Natural killer cell treated with Interleukin-12 subunit alpha and Interleukin-12 subunit beta and Interleukin-15 and Interleukin-18, amount 100 ng/mL, for 72 hours (primary cell): ENCODE measurements at places on chromosomes 12 and 14. TPM values are rescaled to one million over a fixed set of nuclear protein-coding genes. Genes with fewer than 3 reads are reported as not detected.

DNA sequence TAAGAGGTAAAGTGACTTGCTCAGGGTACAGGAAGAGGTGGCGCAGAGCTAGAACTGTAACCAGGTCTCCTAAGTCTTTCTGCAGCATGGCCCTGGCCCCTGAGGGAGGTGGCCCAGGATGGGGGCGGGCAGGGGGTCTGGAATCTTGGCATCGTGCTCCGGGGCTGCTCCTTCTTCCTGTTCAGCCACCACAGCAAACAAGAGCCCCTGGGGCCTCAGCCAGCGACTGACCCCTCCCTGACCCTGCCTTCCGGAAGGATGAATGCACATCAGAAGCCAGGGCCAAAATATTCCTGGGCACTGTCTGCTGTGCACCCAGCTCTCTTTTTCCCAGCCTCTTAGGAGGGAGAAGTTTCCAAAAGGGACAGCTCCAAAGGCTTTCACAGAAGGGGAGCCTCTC, 242.8 kb downstream of the DPF3 start:
- DNase-seq, result no peak

GRCh38 chr14:51498411-51499227, 153.1 kb upstream of the FRMD6 start:
- DNase-seq, result no peak

DNA sequence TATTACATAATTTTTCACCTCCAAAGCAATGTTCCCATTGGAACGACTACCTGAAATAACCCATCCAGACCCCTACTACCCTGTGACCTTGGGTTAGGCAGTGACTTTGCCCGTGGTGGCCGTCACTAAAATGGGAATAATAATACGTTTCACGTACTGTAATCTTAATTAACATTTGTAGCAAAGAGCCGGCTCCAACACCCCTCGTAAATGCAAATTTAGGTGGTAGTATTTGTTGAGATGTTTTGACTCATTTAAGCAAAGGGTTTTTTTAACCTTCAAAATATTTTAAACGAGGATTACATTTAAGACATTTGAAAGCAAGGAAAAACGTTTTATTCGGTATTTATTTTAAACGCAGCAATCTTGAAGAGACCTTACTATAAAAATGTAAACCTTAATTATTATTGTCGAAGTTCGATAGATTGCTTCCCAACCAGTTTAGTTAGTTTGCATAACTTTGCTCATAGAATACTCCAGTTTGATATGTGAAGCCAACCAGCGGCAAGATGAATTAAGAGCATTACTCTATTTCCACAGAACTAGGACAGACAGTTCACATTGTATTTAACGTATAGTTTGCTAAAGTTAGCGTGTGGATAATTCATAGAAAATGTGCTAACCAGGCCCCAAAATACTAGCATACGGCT, 1.4 kb upstream of the ARID2 start:
- DNase-seq, result no peak

GRCh38 chr14:64326502-64326901, 32.3 kb upstream of the ESR2 start:
- DNase-seq, result no peak

DNA sequence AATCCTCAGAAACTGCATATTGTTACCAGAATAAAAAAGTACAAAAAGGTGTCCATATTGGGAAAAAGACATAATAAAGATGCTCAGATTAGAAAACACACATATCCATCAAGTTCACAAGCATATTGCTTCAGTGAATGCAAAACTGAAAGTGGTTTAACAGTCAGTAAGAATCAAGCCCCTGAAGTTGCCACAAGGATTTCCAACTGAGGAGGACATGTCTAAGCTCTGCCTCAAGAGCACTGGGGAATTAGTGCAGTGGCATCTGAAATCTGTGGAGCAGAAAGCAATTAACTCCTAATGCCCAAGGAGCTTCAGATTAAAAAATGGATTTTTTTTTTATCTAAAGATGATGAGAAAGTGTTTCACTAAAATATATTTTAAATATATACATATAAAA, 113.2 kb downstream of the DENND5B start:
- no peak for DNase-seq

- DNase-seq, result no peak
Observed at GRCh38 chr12:102965281-102966155, 8.0 kb downstream of the ASCL1 start.

DNA sequence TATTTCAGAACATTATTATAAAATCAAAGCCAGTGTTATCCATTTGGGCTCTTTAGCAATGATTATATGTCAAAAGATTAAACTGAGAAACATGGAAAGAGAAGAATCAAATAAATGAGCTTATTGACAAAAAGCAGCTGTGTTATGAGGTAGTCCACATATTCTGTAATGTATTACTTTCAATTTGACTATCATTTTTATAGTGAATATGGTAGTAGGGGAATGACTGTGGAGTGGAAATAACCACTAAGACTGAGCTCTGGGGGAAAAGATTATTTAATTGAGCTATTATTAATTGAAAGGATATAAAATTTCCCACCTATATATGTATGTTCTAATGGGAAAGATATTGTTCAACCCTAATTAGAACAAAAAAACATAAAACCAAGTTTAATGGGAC, 381.3 kb downstream of the TMTC2 start:
- DNase-seq, result no peak

DNA sequence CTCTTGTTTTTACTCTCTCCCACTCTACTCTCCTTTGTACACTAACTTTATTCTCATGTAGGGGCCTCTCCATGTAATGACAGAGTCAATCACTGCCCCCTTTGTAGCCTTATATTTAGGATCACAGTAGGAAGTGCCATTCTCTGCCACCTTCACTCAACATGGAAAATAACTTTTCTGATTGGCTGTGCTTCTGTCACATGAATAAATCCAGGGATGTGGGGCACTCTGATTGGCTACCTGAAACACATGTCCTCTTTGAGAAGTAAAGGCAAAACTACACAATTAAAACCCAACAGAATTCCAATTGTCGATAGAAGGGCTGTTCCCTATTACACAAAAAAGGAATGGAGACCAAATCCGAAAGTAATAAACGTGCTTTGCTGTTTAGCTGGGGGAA, at the start of gene RNASE9:
Gene RNASE9, minus strand, starts transcription at position 87 of the 400 bp plus-strand sequence.
- DNase-seq, result no peak

DNA sequence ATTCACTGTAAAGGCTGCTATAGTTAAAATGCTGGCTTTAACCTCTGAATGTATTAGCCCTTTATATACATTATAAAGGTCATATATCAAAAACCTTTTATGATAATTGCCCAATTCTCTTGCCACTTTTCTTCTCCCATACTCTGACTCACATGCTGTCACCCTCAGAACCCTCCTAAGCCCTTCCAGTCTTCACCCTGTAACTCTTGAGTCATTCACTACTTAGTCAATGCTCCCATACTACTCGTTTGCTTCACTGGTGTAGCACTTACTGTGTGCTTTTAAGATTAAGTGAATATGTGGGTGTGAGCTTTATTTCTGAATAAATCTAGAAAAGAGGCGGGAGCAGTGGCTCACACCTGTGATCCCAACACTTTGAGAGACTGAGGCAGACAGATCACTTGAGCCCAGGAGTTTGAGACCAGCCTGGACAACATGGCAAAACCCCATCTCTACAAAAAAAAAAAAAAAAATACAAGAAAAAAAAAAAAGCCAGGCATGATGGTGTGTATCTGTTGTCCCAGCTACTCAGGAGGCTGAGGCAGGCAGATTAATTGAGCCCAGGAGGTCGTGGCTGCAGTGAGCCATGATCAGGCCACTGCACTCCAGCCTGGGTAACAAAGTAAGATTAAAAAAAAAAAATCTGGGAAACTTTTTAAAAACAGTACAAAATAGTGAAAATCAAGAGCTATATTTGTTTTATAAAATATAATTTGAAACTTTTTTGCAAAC, 37.6 kb downstream of the SPATA7 start:
- no peak for DNase-seq

GRCh38 chr14:95993768-95994592, 45.2 kb upstream of the C14orf132 start:
- DNase-seq, result no peak

DNA sequence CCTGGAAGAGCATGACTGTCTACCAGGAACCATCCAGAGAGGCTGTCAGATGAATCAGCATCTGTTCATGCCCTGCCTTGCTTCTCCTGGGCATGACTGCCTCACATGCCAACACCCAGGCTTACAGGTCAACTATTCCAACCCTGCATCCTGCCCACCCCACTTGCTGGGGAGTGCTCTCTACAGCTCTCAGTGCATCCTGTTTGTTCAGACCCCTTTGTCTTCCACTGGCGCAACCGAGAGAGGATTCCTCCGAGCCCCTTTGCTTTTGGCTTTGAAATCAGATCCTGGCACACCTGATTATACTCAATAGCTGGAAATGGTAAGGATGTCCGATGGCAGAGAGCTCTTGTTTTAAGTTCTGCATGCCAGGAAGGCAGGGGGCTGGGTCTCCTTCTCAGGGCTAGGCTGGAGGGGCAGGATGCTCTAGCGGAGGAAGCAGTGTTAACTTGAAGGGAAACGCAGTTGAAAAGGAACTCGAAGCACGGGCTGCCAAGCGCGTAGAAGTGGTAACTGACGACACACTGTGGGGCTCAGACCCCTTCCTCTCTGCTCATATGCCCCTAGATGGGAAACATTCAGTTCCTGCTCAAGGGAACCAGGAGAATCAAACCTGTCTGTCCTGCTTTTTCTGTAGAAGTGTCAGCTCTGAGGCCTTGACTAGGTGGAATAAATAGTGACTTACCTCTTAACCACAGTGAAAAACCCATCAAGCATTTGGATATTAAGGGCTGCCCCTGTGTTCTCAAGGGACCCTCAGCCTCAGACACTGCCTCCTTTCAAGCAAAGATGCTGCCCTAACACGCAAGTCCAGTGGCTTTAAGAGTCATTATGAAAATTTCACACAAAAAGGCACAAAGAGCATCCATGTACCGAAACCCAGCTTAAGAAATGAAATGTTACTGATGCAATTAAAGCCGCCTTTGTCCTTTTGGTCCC, 297.5 kb downstream of the ZFP36L1 start:
- no peak for DNase-seq

DNA sequence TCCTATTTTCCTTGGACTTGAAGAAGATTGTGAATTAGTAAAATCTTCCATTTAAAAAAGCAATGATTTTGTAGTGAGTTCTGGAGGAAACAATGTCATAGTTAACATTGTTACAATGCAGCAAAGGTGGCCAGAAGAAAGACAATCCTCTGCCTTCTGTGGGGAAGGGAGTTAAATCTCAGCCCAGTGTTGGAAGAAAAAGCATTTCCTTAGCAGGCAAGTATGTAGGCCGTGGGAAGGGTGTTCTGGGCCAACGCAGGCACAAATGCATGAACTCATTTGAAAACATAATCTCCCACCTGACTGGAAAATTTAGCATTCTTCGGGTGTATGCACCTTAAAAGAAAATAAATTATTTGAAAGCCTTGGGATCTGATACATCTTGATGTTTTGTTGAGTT, 258.6 kb downstream of the ADAMTS20 start:
- no peak for DNase-seq

- DNase-seq, result no peak
Observed at GRCh38 chr14:102530828-102531478, 21.4 kb upstream of the ANKRD9 start.

- DNase-seq, result no peak
Observed at GRCh38 chr12:12327802-12328201, 22.2 kb downstream of the MANSC1 start.

DNA sequence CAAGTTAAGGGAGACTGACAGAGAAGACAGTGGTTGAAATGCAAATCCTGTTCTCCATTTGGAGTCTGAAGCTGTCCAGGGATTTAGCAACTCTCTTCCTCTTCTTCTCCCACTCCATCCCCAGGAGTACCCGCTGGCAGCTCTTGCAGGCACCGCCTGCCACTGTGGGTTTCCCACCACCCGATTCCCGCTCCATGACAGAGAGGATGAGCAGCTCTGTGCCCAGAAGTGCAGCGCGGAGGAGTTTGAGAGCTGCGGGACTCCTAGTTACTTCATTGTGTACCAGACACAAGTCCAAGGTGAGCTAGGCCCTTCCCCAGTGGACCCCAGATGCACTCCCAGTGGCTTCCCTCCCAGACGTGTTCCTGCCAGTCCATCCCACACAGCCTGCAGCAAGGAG, 97.8 kb downstream of the WSCD2 start:
- DNase-seq, result no peak

DNA sequence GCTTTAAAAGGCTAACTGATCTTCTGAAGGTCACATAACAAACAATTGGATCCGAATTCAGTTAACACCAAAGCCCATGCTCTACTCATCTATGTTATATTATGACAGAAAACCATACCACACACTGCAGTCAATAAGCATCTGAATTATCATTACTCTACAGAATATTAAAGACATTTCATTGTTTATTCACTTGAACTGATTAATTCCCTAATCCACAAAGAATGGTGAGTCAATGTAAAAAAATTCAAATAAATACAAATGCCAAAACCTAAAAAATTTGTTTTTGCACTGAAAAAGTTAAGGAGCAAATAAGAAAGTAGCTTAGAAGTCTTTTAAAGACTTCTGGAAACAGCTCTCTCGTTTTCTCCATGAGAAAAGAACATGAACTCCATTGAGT, 13.7 kb downstream of the NID2 start:
- DNase-seq, result no peak

- no peak for DNase-seq
Observed at GRCh38 chr14:23539248-23540140, 12.1 kb downstream of the ZFHX2 start.

DNA sequence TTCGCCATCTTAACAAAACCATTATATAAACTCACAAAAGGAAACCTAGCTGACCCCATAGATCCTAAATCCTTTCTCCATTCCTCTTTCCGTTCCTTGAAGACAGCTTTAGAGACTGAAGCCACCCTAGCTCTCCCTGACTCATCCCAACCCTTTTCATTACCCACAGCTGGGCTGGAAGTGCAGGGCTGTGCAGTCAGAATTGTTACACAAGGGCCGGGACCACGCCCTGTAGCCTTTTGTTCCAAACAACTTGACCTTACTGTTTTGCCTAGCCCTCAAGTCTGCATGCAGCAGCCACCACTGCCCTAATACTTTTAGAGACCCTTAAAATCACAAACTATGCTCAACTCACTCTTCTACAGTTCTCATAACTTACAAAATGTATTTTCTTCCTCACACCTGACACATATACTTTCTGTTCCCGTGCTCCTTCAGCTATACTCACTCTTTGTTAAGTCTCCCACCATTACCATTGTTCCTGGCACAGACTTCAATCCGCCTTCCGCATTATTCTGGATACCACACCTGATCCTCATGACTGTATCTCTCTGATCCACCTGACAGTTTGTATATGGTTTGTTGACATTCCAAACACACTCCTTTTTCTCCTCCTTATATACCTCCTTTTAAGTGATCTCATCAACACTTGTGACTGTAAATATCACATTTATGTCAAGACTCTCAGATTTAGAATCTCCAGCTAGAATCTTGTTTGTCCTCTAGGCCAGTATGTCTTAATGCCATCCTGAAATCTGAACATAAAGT, 208.7 kb downstream of the KITLG start:
- DNase-seq, result no peak

Gene IFI27L2
- total RNA-seq, result 61.3 TPM

Gene TBC1D30
- 1.1 TPM for total RNA-seq

Gene GZMB
- total RNA-seq, result 1,173 TPM

Gene SLC25A47
- not detected for total RNA-seq
